Cerebellum (tissue), 4 donors: ENCODE measurements at places on chromosomes 11 and 22.
A peak's percentile ranks its signal among the peaks of the same experiment; 100 is the strongest.

- DNase-seq: no peak
These were observed 8.1 kb downstream of the RPL27A start for GRCh38 chr11:8690374-8691342.

GRCh38 chr22:42932857-42933484, 75.9 kb upstream of the ARFGAP3 start:
- DNase-seq: no peak

- no peak for DNase-seq
These were observed 70.6 kb downstream of the ADM start for GRCh38 chr11:10375280-10375971.

DNA sequence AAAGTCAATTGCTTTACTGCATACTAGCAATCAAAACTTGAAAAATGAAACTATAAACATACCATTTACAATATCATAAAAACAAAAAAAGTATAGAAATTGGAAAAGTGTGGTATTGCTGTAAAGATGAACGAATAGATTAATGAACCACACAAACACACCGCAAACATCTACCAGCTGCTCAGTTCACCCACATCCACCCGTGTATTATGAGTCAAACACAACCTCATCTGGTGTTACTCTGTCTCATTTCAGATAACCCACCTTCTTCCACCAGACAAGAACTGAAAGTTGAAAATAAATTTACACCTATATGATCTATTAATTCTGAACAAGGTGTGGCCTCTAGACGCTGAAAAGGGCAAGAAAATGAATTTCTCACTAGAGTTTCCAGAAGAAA, 53.3 kb downstream of the BLID start:
- no peak for DNase-seq

DNA sequence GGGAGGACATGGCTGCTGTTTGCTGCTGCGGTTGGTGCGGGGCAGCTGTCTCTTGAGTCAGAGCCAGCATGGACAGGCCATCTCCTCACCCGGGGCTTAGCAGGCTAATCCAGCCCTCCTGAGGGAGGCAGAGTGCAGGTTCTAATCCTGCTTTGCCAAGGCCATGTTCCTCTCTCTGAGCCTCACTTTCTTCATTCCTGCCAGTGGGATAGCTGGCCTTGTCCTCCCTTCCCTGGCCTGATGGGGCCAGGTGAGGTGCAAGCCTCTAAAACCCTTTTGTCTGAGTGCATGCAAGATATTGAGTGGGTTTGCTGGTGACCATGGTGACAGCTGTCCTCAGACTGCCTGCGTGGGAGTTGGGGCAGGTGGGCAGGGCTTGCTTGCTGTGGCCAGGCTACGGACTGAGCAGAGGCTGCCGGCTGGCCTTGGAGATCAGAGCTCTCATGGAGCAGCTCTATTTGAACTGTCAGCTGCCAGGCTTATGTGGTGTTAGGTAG, 3.6 kb downstream of the USP35 start:
- DNase-seq: no peak

DNA sequence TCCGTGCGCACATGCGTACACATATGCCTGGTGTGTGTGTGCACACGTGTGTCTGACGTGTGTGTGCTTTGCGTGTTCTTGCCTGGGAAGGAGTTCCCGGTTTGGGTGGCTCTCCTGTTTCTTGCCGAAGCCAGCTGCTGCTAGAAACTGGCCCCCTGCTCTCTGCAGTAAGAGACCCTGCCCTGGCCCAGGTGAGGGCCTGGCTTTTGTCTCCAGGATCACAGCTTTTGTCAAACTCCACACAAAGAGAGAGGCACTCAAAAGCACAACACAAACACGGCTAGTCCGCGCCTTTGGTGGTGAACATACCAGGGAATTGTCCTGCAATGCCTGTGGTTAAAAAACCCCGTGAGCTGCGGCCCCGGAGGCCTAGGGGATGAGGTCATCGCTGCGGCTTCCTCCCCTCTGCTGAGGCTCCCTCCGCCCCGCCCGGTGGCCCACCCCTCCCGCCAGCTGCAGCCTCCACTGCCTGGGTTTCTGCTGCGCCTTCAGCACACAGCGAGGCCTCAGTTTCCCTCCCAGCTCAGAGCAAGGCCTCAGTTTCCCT, 88.9 kb downstream of the KCNQ1 start:
- DNase-seq: no peak

- DNase-seq: no peak
These were observed 25.8 kb downstream of the MACROD1 start for GRCh38 chr11:64140082-64140481.

DNA sequence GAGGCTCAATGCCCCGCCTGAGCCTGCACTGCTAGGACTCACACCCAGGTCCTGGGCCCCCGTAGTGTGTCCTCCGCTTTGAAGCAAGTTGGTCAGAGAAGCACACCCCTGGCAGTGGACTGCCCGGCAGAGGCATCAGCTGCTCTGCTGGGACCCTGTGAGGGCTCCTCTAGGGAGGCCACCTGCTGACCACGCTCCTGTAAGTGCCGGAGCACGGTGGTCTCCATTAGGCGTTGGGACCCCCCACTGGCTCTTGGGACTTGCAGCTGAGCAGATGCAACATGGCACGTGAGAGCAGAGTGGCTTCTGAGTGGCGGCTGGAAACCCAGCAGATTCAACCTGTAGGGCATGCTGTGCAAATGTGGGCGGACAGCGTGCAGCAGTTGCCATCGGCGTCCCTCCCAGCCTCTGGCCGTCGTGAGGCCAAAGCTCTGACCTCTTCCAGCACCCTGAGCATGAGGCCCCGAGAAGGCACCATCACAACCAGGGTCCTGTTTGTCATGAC, 16.9 kb downstream of the MRGPRG start:
- DNase-seq: no peak

DNA sequence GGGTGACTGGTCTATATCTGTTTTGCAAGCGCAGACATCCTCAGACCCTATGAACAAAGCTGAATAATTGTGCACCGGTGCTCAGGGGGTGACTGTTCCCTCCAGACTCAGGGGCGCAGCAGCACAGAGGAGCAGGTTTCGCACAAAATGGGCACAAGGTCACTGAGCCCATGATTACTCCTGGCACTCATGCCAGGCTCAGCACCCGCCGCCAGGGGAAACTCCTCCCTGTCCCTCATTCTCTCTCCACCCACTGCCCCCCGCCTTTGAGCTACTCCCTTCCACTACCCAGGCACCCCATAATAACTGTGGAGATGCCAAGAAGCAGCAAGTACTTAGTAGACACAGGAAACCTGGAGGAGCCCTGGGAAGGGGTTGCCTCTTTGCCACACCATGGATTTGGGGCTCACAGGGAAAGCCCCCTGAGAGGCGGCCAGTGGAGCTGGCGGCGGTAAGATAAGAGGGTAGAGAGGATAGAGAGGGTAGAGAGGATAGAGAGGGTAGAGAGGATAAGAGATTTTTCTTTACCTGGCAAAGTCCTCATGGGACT, 198.8 kb downstream of the CTTN start:
- no peak for DNase-seq

DNA sequence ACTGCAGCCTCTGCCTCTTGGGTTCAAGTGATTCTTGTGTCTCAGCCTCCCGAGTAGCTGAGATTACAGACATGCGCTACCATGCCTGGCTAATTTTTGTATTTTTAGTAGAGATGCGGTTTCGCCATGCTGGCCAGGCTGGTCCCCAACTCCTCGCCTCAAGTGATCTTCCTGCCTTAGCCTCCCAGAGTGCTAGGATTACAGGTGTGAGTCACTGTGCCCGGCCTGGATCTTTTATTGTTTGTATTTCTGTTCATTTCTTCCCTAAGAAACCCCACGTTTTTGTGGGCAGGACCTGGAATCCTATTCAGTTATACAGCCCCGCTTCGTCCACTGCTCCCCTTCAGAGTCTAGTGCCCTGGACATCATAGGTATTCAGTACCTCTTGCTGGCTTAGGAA, 28.7 kb downstream of the ZBTB16 start:
- no peak for DNase-seq

DNA sequence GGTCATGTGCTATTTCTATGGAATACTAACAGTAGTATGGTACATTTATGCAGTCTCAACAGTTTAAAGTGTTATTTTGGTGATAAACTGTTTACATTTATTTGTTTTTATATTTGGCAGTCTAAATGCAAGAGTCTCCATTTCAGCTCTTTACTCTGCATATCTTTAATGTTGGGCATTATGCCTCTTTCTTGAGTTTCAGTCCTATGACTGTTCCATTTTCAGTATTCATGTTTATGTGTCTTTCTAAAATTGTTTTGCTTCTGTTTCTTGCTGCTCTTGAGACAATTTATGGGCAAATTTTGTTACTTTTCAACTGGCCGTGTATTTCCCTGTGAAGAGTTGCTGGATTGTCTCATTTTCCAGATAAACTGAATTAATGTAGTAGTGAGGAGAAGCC, 6.6 kb upstream of the RAB30 start:
- no peak for DNase-seq

DNA sequence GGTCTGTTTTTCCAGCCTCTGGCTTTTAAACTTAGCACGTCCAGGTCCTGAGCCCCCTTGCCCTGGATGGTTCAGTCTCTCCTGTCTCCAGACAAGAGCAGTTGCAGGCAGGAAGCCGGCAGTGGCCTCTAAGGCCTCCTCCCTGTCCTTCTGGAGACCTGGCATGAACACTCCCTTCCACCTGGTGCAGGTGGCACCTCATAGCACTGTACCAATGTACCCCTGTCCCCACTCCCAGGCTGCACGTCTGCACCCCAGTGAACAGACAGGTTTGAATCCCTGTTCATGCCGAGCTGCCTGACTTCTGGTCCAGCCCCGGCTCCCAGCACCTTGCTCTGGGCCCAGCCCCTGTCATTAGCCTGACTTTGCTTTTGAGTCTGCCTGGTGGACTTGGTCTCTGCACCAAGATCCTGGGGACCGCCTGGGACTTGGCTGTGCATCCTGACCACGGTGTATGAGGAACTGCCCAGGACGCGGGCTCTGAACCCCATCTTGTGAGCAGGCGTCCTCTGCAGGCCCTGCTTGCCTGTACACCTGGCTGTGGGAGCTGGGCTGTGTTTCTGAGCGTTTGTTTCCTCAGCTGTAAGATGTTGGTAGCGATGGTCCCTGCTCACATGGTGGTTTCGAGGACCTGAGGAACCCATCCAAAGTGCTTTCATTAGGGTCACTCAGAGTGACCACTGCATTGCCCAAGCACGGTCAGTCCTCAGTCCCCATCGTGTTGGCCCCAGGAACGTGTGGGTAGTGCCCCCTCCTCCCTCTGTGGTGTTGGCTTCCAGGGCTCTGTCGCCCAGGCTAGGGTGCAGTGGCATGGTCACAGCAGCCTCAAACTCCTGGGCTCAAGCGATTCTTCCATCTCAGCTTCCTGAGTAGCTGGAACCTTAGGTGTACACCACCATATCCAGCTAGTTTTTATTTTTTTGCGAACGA, 75.0 kb upstream of the SHANK2 start:
- DNase-seq: no peak

DNA sequence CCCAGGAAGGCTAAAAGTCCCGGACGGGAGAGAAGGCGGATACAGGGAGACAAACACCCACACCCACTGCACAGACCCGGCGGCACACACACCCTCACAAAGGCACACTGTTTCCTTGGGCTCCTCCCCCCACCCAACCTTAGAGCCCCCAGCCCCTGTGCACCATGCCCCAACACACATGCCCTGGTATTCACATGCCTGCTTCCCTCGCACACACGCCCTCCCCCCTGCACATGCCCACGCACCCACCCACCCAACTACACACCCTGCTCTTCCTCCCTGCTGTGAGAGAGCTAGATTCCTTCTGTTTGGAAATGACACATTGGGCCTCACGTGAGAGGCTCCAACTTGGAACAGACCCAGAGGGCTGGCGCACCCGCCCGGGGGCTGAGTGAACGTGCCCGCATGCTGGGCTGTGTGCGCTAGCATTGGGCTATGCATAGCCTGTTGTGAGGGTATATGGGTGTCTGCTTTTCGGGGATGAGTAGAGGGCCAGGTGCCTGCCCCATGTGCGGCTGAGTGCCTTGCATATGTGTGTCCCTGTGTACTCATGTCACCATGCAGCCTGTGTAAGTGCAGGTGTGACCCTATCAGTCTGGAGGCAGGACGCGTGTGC, 518 bp upstream of the CHRM1 start:
- DNase-seq: no peak

DNA sequence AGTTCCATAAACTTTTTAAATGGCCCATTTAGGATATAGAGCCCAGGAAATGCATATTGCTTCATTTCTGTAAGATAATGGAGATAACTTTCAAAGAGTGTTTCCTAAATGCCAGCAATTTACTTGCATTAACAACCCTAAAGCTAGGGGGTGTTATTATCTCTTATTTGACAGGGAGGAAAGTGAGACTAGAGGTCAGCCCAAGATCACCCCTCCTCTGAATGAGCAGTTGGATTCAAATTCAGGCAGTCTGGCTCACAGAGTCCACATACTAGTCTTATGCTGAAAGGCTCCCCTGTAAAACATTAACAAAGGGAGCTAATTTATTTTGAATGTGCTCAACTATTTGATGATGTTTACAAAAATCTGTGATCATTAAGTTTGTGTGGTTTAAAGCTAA, 49.9 kb upstream of the TRIM77 start:
- DNase-seq: no peak

DNA sequence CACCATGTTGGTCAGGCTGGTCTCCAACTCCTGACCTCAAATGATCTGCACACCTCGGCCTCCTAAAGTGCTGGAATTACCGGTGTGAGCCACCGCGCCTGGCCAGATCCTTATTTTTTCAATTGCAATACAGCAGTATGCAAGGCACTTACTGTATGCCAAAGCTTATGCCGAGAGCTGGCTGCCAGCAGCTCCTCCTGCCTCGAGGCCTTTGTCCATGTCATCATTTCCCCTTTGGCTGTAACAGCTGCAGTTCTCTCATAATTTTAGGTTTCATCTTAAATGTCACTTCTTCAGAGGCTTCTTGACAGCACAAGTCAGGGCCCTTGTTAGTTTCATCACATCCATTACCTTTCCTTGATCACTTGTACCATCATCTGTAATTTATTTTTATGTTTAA, 1.5 kb upstream of the SREBF2 start:
- DNase-seq: peak; percentile 43

DNA sequence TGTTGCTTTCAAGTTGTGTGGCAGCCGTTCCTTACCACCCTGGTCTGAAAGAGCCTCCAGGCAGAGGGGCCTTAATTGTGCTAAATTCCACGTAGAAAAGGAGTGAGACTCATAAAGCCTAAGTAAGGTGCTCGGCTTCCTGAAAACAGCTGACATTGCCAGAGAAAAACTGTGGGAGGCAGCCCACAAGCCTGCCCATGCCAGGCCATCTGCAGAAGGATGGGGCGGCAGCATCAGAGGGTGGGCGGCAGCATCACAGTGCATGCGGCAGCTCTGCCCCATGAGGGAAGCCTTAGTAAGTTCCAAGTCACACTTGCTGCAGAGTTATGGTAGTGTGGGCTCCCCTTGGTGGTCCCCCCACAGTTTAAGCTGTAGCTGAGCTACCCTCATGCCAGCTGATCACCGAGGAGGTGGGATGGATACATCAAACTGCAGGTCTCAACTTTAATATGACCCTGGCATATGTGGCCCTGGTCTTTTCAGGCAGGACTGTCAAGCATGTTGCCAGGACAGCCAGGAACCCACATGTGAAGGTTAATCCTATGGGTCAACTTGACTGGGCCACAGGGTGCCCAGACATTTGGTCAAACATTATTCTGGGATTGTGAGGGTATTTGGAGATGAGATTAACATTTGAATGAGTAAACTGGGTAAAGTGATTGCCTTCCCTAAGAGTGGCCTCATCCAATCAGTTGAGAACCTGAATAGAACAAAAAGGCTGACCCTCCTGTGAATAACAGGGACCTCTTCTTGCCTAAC, 3.1 kb upstream of the EIF3F start:
- DNase-seq: no peak
